Activated CD8-positive, alpha-beta memory T cell treated with anti-CD3 and anti-CD28 coated beads for 1 hour (primary cell): ENCODE measurements at places on chromosomes 3 and 15.

DNA sequence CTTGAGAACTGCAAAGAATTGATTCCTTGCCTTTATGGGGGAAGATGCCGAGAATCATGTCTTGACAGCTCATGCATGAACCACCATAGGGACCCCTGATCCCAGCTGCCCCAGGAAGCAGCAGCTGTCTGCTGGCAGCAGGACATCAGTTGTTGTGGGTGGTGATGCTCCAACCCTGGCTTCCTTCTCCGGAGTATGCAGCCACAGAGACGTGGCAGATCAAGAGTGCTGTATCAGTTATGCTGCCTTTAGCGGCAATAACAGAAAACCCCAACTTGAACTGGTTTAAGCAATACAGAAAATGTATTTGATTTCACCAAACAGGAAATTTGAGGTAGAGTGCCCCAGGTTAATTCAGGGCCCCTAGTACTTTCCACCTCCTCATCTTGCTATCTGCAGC, 92.2 kb upstream of the TNFAIP8L3 start:
- no peak for DNase-seq

GRCh38 chr15:91694131-91694830, 159.2 kb upstream of the SLCO3A1 start:
- DNase-seq: no peak

DNA sequence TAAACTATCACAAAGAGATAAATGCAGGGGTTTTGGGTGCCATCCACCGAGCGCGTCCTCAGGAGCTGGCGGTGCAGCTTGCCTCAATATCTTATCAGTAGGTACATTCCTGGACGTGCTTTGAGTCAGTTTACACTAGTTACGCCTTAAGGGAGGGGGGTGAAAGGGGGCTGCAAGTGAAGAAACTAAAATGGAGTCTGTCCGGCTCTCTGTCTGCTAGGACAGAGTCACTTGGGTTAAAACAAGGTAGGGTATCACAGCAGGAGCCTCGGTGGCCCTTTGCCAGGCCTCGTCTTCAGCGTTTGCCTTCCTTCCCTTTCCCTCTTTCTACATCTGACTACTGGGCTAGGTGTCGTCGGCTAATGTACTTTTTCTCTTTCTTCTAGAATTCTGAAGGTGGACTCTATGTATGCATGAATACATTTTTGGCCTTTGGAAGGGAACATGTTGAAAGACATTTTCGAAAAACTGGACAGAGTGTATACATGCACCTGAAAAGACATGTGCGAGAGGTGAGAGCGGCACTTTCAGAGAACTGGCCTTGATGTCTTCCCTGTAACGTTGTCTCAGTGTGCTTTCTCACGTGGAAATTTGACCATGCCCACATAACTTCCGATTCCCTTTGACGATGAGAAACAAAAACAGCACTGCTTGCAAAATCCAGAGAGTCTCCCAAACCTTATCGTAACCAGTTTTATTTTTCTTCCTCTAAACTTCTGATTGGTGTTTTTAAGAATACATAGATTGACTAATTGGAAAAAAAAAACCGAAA, 28.8 kb downstream of the USP13 start:
- DNase-seq: no peak

GRCh38 chr3:141239511-141240281, 8.1 kb downstream of the PXYLP1 start:
- no peak for DNase-seq

DNA sequence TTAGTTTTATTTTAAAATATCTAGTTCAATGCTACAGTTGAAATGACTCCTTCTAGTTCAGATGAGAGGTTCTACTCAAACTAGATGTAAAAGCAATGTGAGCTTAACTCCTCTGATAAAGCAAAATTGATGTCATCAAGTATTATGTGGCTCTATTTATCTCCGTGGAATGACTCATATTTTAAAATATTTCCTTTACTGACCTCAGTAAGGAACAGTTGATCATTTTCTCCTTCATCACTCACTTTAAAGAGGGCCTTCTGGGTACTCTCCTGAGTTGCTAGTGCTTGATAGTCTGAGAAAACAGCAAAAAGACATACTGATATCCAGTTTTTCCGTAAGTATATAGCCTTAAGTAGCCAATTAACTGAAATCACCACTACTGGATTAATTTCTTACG, 1099.3 kb downstream of the ROBO2 start:
- no peak for DNase-seq

DNA sequence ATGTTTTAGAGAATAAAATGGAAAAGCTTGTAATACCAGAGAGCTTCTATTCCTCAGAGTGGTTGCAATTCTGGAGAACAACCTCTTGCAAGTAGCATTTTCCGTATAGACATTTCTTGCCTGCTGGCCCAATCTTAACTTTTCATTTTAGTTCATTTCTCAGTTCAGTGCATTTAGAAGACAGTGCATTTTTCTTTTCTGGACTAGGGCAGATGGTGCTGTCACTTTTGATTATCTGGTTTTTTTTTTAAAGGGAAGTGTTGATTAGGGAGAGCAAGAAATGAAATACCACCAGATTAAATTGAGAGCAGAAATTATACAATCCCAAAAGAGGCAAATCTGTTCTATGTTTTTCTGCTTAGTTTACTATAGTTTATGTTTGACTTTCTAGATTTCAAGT, 172.7 kb downstream of the GHSR start:
- DNase-seq: no peak

DNA sequence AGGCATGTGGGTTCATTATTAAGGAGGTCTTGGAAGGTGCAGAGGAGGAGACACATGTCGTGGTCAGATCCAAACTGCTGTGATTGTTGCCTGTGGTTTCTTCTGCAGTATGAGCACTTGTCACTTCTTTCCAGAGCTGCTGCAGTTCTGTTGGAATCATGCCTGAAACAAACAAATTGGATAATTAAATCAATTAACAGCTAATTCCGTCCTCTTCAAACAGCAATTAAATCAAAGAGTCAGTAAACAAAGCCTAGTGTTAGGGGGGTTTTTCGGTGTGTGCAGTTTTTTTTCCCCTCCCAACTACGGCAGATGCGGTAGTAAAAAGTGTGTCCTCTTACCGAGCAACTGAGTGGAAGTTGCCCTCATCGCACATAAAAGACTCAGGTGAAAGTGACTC, 542.2 kb downstream of the FOXP1 start:
- DNase-seq: no peak

- DNase-seq: no peak
These were observed 22.9 kb downstream of the EPHB3 start for GRCh38 chr3:184584464-184584891.

DNA sequence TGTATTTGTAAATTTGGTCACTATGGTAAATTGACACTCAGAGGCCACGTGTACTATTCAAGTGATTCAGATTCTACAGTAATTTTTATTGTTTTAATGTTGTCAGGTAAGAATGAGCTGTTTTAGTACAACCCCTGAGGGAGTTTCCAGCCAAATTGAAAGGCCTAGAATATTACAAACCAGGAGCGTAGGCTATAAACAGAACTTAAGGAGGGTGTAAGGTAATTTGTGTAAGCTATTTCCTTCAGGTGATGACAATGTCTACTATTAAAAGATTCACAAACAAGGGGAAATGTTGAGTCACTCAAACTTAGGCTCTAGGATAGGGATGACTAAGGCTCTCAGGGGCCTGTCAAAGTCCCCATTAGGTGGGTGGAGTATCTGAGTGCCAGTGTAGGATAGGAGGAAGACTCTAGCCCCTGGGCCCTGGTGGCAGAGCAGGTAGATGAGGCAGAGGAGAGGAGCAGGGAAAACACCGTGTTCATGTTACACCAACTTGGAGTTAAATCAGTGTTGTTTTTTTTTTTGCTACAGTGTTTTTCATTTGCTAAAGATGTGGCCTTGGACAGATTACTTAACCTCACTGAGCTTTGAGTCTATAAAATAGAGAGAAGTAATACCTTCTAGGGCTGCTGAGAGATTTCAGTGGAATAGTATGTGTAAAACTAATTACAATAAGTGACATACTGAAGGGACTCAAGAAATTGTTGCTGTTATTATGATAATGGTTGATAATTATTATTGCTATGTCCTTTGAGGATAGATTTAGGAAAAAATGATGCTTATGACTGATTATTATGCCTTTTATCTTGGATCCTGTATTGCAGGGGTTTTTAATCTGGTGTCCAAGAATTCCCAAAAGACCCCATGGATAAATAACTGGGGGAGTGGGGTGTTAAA, 10.3 kb downstream of the TM4SF1 start:
- DNase-seq: no peak

GRCh38 chr3:80983753-80984152, 777.7 kb downstream of the GBE1 start:
- no peak for DNase-seq

- DNase-seq: no peak
These were observed 14.1 kb downstream of the TBC1D21 start for GRCh38 chr15:73887481-73887880.

DNA sequence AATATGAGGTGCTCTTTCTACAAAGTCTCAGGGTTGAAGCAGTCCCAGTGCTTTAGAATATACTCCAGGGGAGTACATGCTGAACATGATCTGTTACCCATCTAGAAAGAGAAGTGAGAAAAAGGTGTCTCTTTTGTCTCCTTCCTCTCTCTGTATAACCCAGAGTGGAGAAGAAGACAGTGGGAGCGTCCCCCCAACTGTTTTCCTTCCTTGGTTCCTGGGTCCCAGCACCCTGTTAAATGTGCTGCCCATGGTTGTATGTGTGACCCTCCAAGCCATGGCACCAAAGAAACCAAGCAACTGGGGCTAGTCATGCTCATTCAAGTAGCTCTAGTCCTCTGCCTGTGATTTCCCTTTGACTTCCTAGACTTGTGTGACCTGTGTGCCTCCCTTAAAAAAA, 683.7 kb downstream of the TBL1XR1 start:
- no peak for DNase-seq

DNA sequence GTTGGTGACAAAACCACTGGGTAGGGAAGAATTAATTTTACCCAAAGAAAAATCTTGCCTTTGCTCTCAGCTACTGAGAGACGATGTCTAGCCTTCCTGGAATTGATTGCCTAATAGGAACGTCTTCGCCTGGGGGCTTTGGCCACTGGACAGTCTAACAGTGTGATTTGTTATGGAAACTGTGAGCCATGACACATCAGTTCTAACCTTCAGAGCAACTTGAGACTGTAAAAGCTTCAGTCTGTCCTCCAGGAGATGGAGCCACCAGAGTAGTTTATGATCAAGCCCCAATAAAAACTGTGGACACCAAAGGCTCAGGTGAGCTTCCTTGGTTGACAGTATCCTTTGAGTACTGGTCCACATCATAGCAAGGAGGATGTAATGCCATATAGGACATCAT, 235.8 kb upstream of the TMCO5A start:
- DNase-seq: no peak

DNA sequence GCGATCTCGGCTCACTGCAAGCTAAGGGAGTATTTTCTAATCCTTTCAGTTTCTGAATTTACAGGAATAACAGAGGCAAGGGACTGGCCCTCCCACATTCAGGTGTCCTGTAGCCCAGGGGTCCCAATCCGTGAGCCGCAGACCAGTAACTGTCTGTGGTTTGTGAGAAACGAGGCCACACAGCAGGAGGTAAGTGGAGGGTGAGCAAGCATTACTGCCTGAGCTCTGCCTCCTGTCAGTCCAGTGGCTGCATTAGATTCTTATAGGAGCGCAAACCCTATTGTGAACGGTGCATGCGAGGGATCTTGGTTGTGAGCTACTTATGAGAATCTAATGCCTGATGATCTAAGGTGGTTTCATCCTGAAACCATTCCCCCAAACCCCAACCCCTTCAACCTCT, 5.0 kb upstream of the IL17RC start:
- no peak for DNase-seq

GRCh38 chr3:188085584-188086560, 68.1 kb upstream of the LPP start:
- no peak for DNase-seq

DNA sequence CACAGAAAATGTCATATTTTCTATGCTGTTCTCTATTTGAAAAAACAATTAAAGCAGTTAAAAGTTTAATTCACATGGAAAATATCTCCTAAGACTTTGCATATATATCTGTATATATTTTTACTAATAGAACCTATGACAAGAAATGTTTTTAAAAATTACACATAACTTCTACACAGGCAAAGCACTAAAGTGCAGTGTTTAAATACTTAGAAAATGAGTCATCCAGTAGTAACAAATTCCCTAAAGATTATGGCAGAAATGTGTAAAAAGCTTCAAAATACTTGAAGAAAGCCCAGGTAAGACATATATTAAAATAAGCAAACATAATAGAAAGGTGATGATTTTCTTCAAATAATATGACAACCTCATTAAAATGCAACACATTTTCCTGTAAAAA, 236.6 kb downstream of the TBC1D5 start:
- DNase-seq: no peak

GRCh38 chr15:19984101-19984500, 557.5 kb downstream of the GOLGA6L6 start:
- no peak for DNase-seq

- no peak for DNase-seq
These were observed 462.2 kb downstream of the PLOD2 start for GRCh38 chr3:145698749-145699148.

DNA sequence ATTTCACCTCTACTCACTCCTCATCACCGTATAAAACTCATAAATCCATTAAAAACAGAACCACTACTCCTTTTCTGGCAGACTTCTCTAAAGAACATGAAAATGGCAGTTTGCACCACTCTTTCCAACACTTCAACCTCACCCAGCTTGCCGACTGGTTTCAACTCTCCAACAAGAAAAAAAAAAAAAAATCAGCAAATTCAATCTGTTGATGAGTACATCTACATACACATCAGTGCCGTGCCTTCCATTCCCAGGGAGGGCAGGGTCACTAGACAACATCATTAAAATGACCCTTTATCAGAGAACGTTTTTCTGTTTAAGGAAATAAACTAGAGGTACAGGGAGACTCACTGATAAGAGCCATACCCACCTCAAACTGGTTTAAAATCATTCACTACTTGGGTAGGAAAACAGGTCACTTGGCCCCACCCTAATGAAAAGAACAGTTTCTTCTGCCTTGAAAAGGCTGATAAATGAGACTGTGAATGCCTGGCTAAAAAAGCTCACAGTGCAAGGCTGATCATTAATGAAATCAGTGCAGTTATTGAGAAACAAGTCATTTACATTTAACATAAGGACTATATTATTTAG, 6.0 kb downstream of the ANXA2 start:
- no peak for DNase-seq

DNA sequence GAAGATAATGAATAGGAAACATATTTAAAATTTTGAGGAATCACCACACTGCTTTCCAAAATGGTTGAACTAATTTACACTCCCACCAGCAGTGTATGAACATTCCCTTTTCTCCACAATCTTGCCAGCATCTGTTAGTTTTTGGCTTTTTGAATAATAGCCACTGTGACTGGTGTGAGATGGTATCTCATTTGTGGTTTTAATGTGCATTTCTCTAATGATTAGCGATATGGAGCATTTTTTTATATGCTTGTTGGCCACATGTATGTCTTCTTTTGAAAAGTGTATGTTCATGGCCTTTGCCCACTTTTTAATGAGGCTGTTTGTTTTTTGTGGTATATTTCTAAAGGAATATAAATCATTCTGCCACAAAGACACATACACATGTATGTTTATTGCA, 166.3 kb downstream of the NECTIN3 start:
- DNase-seq: no peak

- DNase-seq: no peak
These were observed 163.0 kb upstream of the MLF1 start for GRCh38 chr3:158407844-158408517.
